Lower lobe of right lung (tissue), 2 donors: ENCODE measurements at places on chromosomes 13 and 19. TPM values are rescaled to one million over a fixed set of nuclear protein-coding genes. Genes with fewer than 3 reads are reported as not detected.

GRCh38 chr13:36675213-36675536, 1.4 kb downstream of the SERTM1 start:
- no peaks in the 10 kb centered on the region for H3K36me3 ChIP-seq
- H3K4me1 ChIP-seq, result peaks cover 8% of the 10 kb centered on the region
- DNase-seq, result no peak

MCF2L gene
- 42.4 TPM for total RNA-seq

GRCh38 chr13:111620586-111620985, 300.1 kb downstream of the TEX29 start:
- H3K27me3 ChIP-seq, result peaks cover 14% of the 10 kb centered on the region
- H3K27ac ChIP-seq, result no peak overlapping the region
- no peak for DNase-seq
- no peaks in the 10 kb centered on the region for H3K36me3 ChIP-seq

DNA sequence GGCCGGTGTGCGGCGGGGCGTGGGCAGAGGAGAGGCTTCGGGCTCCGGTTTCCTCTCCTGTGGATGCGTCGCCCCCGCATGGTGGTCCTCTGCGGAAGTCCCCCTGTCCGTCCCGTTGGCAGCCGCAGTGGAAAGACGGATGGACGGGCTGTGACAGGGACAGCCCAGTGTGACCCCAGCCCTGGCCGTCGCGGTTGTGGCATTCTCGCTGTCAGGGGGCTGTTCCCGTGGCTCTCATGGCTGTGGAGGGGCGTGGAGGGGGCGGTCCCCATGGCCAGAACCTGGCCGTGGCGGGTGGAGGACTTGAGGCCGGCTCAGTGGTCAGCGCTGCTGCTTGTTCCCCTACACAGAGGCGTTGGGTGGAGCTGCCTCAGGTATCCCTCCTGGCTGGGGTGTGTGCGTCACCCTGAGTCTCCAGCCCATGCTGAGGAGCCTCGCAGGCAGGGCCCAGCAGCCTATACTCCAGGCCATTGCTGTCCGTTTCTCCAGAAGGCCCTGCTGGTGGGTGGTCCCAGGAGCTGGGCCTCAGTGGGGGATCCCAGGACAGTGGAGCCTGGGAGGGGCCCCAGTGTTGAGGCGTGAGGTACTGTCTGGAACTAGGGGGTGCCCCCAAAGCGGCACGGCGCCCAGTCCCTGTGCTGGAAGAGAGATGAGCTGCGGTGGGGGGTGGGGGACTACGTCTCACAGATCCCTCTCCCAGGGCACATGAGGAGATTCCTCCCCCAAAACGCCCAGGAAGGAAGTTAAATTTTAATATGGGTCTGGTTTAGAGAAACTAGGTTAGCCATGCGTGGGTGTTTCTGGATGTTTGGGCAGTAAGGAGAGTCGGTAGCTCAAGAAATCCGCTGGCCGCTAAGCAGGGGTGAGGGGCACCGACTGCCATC, 20.3 kb downstream of the CSNK1G2 start:
- H3K36me3 ChIP-seq, result peaks cover 10% of the 10 kb centered on the region
- DNase-seq, result no peak
- no peak overlapping the region for H3K27ac ChIP-seq
- no peaks in the 10 kb centered on the region for H3K27me3 ChIP-seq

DNA sequence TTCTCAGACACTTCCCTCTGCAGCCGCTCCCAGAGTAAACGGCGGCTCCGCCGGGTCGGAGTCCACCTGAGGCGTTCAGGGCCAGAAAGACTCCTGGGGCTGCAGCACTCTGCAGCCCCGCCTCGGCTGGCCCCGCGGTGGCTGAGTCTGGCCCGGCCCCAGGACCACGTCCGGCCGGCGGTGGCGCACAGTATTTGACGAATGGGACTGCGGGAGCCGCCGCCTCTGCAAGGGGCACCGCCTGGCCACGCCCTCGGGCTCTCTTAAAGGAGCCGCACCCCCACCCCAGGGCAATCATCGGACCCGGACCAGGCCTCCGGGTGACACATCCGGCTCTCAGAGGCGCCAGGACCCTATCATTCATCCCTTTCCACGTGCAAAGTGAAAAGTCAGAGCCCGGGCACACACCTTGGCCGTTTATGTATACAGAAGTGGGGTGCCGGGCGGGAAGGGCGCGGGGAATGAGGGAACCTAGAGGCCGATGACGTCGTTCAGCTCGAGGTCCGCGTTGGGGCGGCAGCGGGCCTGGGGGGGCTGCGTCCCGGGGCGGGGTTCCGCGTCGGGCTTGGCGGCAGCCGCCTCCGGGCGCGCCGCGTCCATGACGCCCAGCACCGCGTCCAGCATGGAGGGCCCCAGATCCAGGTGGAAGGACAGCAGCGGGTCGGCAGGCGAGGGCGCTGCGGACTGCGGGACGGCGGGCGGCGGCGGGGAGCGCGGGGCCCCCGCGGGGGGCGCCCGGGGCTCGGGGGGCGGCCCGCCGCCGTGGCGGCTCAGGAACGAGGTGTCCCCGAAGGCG, 1.2 kb upstream of the LENG9 start:
- H3K27ac ChIP-seq, result peak overlapping the region; percentile 98
- peaks cover 53% of the 10 kb centered on the region for H3K4me1 ChIP-seq
- H3K27me3 ChIP-seq, result peaks cover 10% of the 10 kb centered on the region
- peaks cover 25% of the 10 kb centered on the region for H3K36me3 ChIP-seq
- H3K4me3 ChIP-seq, result peak overlapping the region; percentile 75
- peak; percentile 97 for DNase-seq

P2RY11 gene
- total RNA-seq, result 15.6 TPM

FCGBP gene
- 95.3 TPM for total RNA-seq

GRCh38 chr13:66689628-66690027, 540.5 kb downstream of the PCDH9 start:
- DNase-seq, result no peak
- H3K4me3 ChIP-seq, result no peak overlapping the region
- H3K4me1 ChIP-seq, result no peaks in the 10 kb centered on the region
- H3K36me3 ChIP-seq, result no peaks in the 10 kb centered on the region
- H3K27me3 ChIP-seq, result no peaks in the 10 kb centered on the region

- peaks cover 3% of the 10 kb centered on the region for H3K36me3 ChIP-seq
- peak overlapping the region; percentile 53 for H3K4me3 ChIP-seq
- H3K4me1 ChIP-seq, result peaks cover 34% of the 10 kb centered on the region
- H3K27ac ChIP-seq, result peak overlapping the region; percentile 78
- H3K27me3 ChIP-seq, result no peaks in the 10 kb centered on the region
- DNase-seq, result peak; percentile 66
Measured at GRCh38 chr19:17246681-17247425, 1.1 kb upstream of the NR2F6 start.
